Brain (organoid and tissue), 16 donors: ENCODE measurements at places on chromosomes 1 and 21.
A peak's percentile ranks its signal among the peaks of the same experiment; 100 is the strongest.

DNA sequence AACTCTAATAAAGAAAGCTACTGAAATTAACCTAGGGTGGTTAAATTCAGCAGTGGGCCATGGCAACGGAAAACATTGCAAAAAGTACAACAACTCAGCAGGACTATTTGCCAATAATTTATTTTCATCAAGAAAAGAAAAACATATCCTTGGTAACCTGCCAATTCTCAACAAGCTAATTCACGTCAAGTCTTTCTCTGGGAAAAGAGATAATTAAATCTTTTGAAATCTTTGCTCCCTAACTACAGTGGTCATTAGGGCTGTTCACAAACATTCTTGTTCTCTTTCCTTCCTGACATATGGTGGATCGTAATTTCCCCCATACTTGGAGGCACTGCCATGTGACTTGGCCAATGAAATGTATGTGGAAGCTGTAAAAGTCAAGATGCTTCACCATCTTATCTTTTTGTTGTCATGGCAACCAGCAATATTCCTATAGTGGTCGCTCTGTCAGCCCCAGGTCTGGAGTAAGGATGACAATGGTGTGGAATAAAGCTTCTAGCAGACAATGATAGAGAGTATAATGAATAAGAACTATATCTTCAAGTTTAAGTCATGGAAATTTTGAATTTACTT lies 29.6 kb upstream of the ZNF326 start:
- DNase-seq: peak; percentile 68

- no peak for DNase-seq
Measured at GRCh38 chr1:42646056-42646455, 12.2 kb upstream of the PPIH start.

DNA sequence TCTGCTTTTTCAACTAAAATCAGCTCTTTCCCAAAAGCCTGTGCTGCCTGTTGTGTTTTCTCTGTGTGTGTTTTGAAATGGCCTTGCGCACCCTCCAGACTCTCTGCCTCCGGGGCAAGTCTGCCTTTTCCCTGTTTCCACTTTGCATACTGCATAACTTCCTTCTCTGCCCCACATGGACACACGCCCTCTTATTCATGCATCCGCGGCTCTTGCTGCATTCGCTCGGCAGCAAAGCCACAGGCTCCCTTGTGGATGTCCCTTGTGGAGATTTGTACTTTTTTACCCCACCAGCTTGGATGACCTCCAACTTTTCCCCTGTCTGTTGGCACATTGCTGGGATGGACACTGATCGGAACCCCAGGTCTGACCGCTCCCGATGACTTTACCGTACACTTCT lies 147.6 kb downstream of the ADSS2 start:
- DNase-seq: no peak

DNA sequence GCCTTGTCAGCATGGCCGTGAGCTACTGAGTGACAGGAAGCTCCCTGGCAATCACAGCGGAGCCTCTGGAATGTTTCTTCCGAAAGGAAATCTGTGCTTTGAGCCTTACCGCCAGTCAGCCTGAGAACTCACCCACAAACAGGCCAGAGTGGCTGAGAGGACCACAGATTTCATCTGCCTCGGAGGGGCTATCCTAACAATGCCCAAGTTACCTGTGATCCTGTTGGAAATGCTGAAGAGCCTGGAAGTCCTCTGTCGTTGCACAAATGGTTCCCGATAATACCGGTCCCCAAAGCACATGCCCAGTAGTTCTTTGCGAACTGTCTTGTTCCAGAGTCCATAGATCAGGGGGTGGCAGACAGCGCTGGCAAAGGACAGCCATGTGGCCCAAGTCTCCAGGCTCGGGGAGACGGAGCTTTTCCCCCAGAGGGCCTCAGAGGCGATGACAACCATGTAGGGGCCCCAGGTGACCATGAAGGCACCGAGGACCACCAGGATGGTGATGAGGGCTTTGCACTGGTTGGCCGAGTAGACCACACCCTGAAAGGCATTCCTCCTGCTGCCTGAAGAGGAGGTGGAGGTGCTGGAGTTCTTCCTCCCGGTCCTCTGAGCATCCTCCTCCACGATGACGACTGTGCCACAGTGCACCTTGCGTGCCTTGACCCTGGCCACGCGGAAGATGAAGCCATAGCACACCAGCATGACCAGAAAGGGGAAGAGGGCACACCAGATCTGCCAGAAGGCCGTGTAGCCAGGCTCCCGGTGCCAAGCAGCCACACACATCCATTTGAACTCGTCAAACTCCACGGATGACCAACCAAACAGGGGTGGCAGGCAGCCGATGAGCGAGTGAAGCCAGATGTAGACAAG lies 40.2 kb downstream of the GPR161 start:
- DNase-seq: no peak

GRCh38 chr1:31733389-31734219 lies 29.8 kb upstream of the COL16A1 start:
- peak; percentile 67 for DNase-seq

GRCh38 chr1:203656796-203657747 lies 30.4 kb downstream of the ATP2B4 start:
- DNase-seq: no peak

DNA sequence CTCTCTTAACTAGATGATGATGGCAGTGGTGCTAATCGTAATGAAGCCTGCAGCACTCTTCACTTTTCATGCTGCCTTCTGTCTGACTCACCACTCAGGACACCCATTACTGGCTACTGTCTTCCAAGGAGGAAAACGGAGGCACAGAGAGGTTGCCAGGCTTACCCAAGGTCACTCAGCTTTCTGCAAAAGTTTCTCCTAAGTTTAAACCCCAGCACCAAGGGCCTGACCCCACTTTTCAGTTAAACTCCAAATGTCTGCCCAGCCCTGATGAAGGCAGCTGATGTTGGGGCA lies 78.1 kb upstream of the RUNX3 start:
- DNase-seq: no peak

- DNase-seq: peak; percentile 53
Measured at GRCh38 chr1:21622466-21623315, 46.5 kb downstream of the RAP1GAP start.

DNA sequence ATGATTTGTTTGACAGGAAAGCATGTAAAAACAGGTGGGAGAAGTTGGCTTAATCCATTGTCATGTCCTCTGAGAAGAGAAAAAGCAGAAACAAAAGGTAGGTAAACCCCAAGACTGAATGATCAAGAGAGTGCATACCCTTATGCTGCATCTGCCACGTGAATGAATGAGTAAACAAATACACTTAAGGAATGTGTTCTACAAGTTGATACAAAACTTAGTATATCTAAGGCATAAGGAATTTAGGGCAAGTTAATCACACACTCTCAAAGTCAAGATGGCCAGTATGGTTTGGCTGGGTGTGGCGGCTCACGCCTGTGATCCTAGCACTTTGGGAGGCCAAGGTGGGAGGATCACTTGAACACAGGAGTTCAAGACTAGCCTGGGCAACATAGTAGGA lies 34.2 kb downstream of the HMCN1 start:
- no peak for DNase-seq

GRCh38 chr1:52753169-52753568 lies 26.9 kb downstream of the ZYG11B start:
- DNase-seq: no peak

DNA sequence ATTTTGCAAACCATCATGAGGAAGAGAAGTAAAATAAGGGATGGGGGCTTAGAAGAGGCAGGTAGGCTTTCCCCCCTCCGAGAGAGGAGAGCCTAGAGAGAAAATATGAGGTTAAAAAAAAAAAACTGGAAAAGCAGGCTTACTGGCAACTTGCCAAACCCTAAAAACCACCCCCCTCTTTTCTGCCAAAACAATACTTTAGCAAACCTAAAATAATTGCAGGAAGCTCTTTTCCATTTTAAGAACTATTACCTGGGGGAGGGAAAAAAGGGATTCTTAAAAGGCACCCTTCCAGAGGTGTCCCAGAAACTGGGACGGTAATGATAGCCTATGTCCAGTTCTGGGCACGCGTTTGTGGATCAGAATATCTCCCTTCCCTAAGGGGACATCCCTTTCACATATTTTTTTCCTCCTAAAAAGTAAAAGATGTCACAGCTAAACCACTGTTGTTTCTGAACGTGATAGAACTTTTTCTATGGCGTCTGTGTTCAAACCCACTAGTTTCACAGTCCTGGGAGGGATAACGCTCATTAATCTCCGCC lies 1.1 kb upstream of the NFIA start:
- peak; percentile 24 for DNase-seq

DNA sequence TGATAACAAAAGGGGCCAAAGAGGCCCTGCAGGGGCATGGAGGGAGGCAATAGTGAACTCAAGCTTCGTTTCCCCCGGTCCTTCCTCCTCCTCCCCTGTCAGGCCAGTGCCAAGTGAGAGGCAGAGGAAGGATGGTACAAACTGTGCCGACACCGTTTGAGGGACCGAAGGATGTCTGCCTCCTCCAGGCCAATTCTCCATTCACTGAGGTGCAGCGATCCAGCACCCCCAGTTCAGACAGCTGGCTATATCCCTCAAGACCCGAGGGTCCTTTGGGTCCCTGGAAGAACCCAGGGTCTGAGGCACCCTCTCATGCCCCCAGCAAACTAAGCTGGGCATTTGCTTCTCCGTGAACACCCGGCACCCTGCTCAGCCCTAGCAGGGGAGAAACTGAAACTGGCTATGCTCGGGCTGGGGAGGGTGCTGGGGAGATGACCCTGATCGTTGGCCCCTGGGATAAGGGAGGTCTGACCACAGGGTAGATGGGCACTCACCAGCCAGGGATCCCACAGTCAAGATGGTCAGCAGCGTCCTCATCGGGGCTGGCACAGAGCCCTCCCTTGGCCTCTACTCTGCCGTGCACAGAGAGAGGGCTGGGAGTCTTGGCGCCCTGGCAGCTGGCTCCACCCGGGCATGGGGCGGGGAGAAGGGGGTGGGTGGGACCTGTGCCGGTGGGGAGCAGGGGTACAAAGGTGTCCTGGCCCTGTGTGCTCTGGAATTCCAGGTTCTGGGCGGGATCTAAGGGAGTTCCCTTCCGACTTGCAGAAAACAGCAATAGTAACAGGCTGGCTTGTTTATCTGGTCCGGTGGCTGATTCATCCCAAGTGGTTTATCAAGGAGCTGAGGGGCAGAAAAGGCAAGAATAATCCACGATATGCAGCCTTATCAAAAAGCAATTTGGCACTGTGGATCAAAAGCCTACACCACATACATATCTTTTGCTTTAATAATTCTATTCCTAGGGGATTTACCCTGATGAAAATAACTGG lies at the start of gene IL22RA1:
IL22RA1 (minus strand) TSS at position 595 of the 989 bp plus-strand sequence; CDS start at position 537, 58 bp downstream.
- DNase-seq: no peak

- no peak for DNase-seq
Measured at GRCh38 chr1:107460035-107460434, 319.2 kb downstream of the NTNG1 start.

DNA sequence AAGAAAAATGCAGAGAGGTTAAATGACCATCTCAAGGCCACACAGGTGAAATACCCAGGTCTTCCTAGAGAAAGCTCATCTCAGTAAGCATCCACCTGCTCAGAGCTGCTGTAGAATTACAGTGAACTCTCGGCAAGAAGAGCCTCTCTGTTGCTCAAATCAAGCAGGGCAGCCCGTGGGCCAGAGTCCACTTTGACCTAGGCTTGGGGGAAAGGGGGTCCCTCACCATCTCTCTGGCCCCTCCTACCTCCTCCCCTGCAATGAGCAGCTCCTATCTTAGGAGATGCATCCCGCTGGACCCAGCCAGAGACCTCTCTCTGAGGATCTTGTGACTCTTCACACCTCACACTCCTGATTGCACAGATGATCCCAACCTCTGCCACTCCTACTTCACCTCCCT lies 364.7 kb downstream of the PTPRU start:
- no peak for DNase-seq

GRCh38 chr1:214997685-214998084 lies 84.9 kb upstream of the KCNK2 start:
- no peak for DNase-seq

DNA sequence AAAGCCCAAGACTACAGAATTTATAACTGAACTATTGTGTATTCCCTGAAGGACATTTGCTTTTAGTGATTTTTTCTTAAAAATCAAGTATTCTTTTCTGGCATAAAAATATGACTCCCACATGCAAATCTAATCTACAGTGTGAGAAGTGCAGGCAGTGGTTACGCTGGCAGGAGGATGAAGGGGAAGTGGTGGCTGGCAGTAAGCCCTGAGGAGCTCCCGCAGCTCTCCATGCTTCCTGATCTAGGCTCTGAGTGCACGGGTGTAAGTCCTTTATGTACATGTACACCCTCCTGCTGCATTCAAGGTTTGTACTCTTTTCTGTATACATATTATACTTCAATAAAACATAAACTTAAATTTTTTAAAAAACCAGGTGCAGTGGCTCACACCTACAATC lies 67.5 kb upstream of the PRDX6 start:
- no peak for DNase-seq

DNA sequence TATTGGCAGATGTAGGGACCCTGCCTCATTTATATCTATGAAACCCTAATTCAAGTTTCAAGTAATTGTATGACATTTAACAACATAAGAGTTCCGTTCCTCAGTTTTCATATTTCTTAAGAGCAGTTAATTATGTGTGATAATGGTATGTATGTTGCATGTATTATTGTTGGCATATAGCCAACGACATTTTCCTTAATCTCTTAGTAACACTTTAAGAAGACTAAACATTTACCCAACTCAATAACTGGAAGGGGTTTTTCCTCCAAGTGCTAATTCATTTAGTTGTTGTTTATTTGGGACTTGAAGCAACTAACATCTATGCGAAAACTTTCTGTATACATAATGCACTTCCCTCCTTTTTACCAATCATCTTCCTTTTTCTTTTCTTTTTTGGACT lies 1.5 kb upstream of the RALGPS2 start:
- no peak for DNase-seq

DNA sequence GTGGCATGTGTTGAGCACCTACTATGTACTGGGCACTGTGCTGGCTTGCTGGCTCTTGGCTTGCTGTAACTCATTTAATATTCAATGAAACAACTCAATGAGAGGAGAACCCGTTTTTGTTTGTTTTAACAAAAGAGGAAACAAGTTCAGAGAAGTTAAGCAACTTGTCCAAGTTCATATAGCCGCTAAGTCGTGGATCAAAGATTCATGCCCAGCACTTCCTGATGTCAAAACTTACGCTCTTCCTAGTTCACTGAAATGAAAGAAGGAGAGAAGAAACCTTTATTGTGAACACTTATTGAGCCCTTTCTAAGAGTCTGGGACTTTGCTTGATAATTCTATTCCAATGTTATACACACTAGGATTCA lies 475.9 kb downstream of the PTPRU start:
- DNase-seq: no peak

- DNase-seq: no peak
Measured at GRCh38 chr1:52503706-52504105, 49.2 kb downstream of the TUT4 start.

GRCh38 chr1:93502571-93502970 lies 54.7 kb downstream of the FNBP1L start:
- DNase-seq: no peak
